Stimulated activated CD8-positive, alpha-beta memory T cell treated with anti-CD3 and anti-CD28 coated beads, Interleukin-12 subunit alpha, Interleukin-12 subunit beta, amount 100 ng/mL, for 4 hours (primary cell): ENCODE measurements at places on chromosomes 12 and 14.

DNA sequence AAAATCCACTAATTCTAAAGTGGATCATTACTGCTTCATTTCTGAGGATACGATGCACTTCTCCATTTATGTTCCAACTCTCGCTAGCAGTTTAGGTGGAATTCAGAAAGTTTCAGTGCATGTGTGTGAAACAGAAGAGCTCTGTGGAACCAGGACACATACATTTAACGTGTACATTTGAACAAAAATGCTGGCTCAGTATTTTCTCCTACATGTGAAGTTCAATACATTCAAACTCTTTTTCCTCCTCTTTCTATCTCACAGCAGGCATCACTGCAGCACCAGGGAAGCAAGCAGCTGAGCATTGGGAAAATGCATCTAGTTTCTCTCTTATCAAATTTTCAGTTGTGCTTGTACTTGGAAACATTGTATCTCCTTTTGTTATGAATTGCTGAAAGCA, 169.4 kb upstream of the CNTN1 start:
- DNase-seq = no peak

DNA sequence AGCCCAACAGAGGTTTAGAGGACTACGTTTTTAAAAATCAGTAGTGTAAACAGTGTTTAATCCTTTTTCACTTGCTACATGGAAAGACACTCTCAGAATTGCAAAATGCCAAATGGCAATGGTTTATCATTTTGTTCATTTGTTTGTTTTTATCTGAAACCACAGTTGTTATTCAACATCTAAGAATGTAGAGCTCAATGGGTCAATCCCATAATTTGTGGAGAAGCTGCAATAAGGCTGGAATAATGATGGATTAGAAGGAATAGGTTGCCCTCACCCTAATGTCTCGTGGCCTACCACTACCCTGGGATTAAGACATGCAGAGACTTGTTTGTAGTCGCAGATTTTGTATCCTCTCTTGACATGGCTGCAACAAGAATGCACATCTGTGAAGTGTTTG, 115.7 kb downstream of the LLPH start:
- no peak for DNase-seq

GRCh38 chr12:91397866-91398532, 215.4 kb upstream of the DCN start:
- no peak for DNase-seq

DNA sequence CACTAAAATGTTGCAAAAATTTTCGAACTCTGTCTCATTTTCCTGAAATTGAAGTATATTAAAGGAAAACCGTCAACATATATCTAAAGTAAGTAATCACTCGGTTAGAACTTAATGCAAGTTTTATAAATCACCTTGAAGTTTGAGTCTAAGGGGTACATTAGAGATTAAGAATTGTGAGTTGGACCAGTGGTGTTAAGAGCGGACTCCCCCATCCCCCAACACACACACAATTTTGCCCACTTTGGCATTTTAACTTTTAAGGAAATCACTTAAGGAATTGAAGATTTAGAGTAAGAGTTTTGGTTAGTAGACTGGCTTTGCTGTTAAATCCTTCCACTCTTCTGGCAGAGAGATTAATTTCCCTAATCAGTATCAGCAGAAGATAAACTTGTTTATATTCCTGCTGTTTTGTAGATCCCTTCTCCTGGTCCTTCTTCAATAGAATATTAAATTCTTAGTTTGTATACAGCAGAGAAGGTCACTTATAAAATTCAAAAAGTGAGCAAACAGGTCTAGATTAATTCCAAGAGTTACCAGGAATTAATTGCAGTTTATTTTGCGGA, 1.5 kb downstream of the HIF1A start:
- no peak for DNase-seq

DNA sequence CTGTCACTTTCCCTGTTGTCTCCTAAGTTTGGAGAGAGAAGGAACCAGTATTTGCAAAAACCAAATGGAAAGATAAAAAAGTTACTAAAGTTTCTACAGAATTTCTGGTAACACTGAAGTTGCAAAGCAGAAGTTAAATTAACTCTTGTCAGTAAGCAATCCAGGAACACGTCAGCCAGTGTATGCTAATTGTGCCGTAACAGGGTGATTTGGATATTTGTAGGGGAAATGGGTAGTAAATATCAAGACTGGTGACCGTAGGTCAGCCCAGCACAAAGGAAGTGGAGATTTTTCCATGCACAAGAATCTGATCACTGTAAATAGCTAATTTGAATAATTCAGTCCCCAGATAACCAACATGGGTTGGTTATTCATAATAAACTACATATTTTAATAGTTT, 2.3 kb downstream of the CDKN1B start:
- DNase-seq = no peak

- DNase-seq = no peak
Measured at GRCh38 chr12:2475984-2476383, 318.8 kb upstream of the FKBP4 start.

GRCh38 chr12:48536602-48537001, 11.2 kb downstream of the OR8S1 start:
- no peak for DNase-seq

DNA sequence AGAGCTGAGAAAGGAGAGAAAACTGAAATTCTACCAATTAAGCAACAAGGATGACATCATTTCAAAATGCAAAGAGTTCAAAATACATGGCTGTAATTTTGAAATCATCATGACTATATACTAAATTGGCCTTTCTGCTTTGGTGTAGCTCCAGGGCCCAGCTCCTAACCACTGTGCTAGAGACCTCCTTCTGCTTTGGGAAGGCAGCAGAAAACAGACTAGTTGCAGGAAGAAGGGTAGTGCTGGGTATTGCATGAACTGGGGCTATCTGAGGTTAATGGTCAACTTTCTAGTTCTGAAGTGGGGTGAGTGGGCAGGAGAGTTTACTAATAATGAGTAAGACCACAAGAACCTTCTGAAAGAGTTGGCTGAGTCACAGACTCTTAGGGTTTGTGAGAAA, 66.2 kb downstream of the PTGER2 start:
- DNase-seq = no peak

DNA sequence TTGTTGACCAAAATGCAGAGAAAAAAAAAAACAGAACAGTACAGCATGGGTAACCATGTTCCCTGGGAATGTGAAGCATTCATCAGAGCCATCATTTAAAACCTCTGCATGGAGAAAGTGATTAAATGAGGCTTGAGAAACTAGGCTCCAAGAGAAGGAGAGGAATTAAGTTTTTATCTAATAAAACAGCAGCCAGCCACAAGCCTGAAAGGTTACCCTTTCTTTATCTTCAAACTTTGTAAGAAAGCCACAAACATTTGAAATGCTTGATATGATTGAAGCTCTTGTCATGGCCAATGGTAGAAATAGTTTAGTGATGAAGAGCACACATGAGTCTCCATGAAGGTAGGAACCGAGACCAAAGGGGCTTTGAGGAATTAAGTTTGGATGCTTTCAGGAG, 144.9 kb upstream of the SYT1 start:
- DNase-seq = no peak

GRCh38 chr12:107134558-107134957, 41.2 kb upstream of the CRY1 start:
- DNase-seq = no peak

- no peak for DNase-seq
Measured at GRCh38 chr14:100679707-100680438, 46.8 kb upstream of the DLK1 start.

DNA sequence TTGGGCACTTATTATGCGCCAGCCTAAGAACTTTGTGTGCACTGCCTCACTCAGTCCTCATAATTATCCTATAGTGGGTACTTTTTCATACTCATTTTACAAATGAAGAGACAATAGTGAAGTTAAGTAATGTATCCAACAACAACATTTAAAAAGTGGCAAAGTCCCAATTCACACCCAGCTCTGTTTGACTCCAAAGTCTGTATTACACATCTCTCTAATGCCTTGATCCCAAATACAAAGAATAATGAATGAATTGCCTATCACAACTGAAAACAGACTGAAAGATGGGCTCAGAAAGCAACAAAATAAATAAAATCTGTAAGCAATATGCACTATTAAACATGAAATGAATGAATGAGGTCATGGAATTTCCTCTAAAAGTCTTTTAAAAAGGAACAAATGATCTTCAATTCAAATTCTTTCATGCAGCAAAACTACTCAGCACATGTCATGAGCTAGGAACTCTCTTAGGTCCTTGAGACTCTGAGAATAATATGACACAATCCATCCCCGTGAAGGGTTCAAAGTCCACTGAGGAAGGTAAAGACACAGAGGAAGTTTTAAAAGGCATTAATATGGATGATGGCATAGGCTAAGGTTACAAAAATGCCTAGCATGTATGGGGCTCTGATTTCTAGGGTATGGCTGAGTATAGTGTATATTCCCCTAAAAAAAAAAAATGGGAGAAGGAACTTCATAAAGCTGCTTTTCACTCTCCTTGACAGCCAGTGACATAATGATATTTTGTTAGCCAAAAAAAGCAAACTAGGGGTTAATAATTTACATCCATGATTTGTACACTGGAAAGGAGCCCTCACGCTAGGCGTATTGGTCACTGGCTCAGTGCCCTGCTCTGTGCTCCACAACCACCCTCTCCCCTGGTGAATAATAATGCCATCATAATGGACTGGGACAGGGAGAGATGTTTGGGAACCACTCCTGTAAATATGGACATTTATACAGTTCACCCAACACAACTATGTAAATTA, 103.4 kb downstream of the SLC2A13 start:
- DNase-seq = no peak

- no peak for DNase-seq
Measured at GRCh38 chr14:83251402-83251801, 1717.7 kb upstream of the SEL1L start.

- no peak for DNase-seq
Measured at GRCh38 chr12:130977743-130978095, 24.0 kb downstream of the ADGRD1 start.

DNA sequence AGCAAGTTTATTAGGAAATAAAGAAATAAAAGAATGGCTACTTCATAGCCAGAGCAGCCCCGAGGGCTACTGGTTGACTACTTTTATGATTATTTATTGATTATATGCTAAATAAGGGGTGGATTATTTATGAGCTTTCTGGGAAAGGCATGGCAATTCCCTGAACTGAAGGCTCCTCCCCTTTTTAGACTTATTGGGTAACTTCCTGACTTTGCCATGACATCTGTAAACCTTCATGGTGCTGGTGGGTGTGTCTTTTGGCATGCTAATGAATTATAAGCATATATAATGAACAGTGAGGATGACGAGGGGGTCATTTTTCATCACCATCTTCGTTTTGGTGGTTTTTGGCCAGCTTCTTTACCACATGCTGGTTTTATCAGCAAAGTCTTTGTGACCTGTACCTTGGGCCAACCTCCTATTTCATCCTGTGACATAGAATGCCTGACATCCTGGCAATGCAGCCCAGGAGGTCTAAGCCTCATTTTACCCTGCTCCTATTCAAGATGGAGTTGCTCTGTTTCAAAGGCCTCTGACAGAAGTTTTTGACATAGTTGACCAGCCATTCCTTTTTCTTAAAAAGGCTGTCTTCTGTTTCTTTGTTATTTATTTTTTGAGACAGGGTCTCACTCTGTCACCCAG, 11.1 kb upstream of the PTGES3 start:
- no peak for DNase-seq

DNA sequence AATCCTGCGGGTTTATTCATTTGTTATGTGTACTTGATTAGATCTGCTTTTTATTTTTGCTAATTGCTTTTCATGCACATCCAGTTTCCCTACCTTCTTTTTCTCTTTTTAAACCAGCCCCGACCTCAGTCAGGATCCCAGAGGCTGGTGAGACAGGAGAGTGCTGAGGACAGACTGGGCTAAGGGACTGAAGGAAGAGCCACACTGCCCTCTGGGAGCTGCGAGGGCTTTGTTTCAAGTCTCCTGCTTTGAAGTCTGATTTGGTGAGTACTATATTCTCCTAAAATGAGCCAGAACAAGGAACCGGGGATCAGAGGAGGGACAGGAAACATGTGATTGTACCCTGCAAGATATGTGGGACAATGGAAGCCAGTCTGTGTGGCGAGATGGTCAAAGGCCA, 23.9 kb downstream of the PRICKLE1 start:
- DNase-seq = no peak

GRCh38 chr12:21940549-21941505, at the start of gene ABCC9:
Gene ABCC9, minus strand, starts transcription at chr12:21941426. Its CDS starts 4,752 bp downstream, at chr12:21936674.
- no peak for DNase-seq

DNA sequence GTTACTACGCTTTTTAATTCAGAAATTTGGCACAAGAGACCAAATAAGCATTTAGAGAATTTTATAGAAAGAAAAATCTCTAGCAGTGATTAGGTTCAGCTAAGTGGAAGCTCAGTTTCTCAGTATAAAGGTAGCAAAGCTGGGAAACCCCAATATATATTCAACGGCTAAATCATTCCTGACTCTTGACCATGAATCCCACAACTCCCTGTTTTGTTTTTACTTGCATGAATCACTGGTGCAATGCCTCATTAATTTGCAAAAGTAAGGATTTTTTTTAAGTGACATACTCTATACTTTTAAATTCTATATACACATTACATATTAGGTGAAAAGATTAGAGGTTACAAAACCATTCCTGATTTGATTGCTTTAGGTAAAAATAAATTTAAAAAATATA, 74.3 kb upstream of the PLEKHG7 start:
- no peak for DNase-seq

GRCh38 chr12:54338698-54339296, 13.9 kb downstream of the COPZ1 start:
- DNase-seq = no peak

DNA sequence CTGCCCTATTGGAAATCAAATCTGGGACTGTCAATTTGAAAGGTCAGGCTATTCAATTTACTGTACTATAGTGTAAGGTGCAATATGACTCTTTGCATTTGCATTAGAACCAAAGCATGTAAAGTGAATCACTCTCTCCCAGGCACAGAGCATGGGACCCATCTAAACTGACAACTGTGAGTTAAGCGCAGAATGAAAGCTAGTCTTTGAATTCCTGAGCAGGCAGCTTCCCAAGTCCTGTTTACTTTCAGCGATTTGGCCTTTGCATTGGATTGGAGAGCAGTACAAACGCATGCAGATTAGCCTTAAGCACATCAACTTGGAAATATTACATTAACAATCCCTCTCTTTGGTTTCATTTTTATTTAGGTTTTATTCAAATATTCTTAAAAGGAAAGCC, 74.6 kb downstream of the RERG start:
- DNase-seq = no peak

DNA sequence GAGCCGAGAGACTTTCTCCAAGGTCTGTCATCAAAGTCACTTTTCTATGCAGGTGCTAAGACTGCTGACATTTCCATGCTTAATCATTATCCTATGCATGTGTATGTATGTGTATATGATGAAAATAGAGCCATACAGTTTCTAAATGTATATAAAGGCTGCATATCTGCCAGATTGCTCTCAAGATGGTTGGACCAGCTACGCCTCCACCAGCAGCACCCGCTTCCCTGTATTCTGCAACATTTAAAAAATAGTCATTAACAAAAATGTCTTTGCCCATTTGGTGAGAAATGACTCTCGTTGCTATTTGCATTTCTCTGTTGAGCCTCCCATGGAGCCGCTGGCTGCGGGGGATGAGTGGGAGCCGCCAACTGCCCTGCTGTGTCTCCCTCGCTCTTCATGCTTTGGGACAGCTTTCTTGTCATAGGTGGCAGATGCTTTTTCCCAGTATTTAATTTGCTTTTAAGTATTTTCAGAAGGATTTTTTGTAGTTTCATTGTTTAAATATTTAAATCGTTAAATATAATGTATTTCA, 54.7 kb downstream of the DYNC1H1 start:
- no peak for DNase-seq
